ENCODE measurements at places on chromosomes 6 and 20.

DNA sequence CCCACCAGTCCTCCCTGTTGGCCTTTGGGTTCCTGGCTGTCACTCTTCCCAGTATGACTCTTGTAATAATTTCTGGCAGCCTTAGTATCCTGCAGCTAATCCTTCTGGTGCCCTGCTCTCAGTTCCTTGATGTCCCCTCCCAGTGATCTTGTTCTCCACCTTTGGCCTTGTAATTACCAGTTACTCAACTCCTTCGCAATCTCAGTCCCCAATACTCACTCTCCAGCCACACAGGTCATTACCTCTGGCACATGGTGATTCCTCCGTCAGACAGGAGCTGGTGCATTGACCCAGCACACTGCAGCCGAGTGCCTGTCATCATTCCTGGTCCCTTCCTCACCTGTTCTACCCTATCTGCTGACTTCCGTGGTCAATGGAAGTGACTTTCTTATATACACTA, 101.4 kb downstream of the FAM120B start:
- DNase-seq: no peak

DNA sequence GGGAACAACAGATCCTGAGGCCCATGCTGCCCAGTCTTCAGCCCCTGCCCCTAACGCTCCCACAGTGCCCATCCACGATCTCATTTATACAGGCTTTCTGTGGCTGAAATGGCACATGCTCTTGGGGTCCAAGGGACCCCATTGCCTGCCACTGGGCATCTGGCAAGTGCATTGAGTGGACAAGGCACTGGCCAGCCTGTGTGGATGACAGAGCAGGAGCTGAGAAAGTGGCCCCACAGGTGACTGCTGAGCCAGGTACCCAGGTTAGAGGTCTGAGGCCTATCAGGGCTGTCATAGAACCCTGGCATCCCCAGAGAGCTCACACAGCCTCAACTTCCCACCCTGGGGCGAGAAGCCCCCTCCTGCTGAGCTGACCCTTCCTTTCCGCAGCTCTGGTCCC, 86.0 kb upstream of the NXT1 start:
- no peak for DNase-seq

- DNase-seq: no peak
Measured at GRCh38 chr20:57749869-57750268, 40.1 kb upstream of the PMEPA1 start.

- DNase-seq: peak; percentile 80
Measured at GRCh38 chr20:11890331-11891076, 27.2 kb upstream of the BTBD3 start.

DNA sequence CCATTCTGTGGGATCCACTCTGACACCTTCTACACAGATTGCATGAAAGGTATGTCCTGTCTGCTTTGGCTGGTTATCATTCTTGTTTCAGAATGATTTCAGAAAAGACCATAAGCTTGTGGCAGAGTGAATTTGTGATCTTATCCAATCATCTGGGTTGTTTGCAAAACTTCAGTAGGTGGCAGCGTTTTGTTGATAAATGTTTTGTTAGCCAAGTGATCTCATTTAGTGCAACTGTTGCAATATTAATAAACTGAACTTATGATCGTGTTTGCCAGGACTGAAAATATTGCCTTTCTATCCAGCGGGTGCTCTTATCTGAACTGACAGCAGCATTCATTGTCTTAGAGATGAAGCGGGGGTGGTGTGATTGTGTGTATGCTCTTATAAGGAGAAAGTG, 613.2 kb upstream of the NOX3 start:
- DNase-seq: no peak

DNA sequence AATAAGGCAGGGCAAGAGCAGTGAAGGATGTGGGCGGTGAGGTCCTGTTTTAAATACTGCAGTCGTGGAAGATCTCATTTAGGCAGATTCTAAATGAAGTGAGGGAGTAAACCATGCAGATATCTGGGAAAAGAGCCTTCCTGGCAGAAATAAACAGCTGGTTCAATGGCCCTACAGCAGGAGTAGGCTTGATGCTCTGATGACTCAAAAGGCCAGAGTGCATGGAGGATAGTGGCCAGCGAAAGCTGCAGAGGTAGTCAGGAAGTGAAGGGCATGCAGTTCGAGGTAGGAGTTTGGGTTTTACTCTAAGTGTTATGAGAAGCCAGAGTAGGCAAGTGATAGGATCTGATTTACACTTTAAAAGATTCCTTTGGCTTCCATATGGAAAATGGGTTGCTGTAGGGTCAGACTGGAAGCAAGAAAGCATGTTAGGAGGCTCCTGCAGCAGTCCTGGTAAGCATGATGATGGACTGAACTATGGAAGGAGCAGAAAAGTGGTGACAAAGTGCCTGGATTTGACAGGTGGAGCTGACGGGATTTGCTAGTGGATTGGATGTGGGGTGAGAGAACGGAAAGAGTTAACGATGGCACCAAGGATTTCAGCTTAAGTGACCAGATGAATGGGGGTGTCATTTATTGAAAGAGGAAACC, 150.0 kb downstream of the GJA10 start:
- no peak for DNase-seq

DNA sequence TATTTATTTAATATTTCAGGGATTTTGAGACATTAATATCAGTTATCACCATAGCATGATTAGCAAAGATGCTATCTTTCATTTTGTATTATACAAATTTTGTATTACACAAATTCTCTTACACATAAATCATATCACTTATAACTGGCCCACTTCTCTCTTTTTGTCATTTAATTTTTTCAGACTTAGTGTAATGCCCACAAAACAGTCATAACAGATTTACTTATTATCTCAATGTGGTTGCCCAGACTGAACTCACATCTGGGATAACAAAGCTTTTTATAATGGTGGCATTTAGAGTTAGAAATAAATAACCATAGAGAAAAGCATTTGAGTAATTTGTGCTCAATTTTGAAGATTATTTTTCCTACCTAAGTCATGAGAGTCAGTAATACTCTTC, 148.3 kb downstream of the TFAP2B start:
- DNase-seq: no peak

- no peak for DNase-seq
Measured at GRCh38 chr20:29741894-29742698, 1515.4 kb upstream of the DEFB115 start.

DNA sequence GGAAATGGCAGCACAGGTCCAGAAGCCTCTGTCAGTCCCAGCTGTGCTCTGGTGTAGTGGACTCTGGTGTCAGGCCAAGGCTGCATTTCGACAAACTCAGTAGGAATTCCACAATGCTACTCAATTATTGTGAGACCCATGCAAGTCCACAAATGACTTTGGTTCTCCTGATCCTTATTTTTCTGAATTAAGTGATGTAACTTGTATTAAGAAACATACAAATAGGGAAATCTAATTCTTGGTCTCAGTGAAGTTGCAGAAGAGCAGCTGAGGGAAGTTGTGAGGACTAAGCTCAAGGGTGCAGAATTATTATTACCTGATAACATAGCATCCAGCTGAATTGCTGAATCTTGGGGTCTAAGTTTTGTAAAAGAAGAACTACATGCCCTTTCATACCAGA, 116.8 kb downstream of the MAFB start:
- DNase-seq: no peak

DNA sequence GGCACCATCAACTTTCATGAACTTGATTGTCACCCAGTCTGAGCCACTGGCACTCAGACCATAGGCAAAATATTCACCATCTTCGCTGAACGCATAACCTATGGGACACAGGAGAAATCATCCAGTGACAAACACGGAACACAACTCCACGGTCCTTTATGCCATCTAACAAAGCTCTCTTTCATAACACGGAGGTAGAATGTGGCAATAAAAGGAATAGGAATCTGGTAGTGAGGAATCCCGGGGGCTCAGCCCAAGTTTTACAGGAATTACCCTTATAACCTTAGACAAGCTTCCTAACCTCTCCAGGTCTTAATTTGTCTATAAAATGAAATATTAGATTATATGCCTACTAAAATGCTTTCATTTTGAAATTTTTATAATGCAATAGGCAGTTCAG, 29.4 kb downstream of the PREP start:
- DNase-seq: no peak

DNA sequence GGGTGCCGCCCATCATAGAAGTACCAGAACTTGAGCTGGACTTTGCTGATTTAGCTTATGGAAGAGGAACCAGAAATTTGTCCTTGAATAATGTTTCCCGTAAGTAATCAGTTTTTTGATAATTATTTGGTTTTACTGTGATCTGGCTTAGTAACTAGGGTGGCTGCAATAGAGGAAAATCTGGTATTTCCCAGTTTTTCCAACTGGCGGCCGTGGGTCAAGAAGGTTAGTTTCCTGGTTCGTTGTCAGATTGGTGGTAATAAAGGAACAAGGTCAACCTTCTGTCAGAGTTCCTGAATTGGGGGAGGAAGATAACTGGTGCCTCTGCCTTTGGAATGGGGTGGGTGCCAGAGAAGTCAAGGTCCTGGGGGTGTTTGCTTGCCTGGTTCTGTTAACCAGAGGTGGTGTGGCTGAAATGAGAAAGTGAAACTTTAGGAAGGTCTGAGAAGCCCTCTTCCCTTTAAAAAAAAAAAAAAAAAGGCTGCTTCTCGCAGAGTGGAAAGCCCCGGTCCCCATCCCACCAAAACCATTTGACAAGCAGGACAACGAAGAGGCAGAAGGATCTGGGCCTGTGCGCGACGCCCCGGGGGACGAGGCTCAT, at the start of gene CALHM6:
CALHM6 (plus strand) TSS at position 45 of the 601 bp plus-strand sequence; CDS start at position 600, 555 bp downstream.
- DNase-seq: no peak

GRCh38 chr6:147759093-147759492, 250.6 kb downstream of the SAMD5 start:
- no peak for DNase-seq

DNA sequence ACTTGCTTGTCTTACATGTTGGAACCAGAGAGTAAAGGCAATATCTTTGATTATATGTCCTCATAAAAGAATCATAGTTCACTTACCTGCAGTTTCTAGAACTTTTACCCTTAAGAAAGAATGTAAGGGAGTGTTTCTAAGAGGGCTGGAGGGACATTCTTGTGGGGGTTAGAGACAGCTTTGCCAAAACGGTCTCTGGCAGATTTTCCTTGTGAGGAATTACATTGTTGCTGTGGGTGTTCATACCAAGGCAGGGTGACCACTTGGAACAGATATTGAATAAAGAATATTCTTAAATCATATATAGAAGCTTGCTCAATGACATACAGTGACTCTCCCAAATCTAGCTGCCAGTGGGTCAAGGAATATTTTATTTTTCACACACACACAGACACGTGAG, 517.6 kb upstream of the SOX4 start:
- no peak for DNase-seq

- no peak for DNase-seq
Measured at GRCh38 chr6:4664117-4664626, 112.0 kb upstream of the CDYL start.

DNA sequence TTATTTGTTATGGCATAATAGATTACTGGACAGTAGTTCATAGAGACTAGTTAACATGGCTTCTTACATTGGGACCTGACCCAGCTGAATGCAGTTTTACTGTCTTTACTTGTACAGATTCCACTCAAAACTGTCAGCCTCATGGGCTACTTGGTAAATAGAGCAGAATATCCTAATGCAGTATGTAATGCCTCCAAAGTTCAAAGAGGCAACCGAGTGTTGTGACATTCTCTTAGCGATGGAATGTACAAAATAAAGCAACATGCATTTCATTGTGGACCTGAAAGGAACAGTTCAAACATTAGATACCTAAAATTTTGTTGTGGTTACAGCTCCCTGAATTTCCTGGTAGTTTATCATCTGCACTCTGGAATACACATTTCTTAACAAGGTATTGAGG, 29.1 kb upstream of the RGS17 start:
- no peak for DNase-seq

DNA sequence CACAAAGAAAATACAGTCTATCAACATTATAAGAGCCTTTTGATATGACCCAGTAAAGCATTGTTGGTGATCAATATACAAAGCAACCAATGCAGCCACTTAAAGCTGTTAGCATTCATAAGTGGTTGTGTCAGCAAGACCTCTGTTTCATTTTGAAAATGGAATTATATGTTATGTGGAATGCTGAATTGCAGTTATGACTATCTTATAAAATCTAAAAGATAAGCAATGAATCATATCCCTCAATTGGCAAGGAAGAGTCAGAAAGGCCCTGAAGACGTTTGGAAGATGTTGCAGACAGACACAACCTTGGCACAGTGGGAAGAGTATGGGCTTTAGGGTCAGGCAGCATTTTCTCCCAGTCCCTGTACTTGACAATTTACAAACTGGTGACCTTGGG, 93.8 kb upstream of the RNF217 start:
- no peak for DNase-seq

DNA sequence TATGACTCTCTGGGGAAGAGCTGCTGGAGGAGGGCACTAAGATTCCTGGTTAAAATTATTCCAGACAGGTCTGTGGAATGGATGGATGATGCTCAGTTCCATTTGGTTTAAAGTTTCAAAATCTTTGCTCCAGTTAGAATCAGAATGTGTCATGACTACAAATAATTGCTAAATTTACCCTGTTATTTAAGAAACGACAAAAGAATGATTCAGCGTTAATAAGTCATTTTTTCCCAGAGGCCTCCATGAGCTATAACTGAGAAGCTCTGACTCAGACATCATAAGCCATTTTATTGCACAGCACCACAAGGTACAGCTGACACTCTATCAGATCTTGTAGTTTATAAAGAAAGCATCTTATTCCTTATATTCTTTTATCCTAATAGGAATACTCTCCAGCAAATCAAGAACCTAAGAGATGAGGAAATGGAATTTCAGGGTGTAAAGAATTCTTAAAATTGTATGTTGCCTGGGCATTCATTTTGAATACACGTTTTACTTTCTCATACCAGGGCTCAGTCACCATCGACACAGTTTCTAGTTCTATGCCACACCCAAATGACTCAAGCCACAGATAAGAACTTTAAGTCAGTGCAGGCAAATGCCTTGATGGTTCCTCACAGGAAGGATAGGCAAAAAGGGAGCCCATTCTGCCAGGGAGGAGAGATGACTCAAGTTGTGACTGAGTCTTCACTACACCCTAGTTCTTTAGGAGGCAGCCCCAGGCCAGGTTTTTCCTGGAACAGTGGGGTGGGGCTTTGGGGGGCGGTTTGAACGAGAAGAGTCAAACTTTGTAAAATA, 636.0 kb downstream of the MMUT start:
- no peak for DNase-seq

DNA sequence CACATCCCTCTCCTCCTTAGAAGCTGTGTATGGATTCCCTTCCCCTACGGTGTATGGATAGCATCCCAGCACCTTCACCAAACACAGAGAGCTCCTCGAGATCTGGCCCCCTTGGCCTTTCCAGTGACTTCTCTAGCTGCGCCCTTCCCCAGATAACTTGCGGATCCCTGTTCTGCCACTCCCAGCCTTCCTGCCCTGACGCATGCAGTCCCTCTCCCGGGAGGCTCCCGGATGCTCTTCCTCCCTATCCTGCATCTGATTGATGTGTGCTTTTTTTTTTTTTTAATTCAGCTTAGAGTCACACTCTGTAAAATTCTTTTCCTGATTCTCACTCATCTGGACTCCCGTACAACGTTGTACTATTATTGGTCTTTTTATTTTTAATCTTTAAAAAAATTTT, 44.8 kb downstream of the GCNT2 start:
- no peak for DNase-seq

GRCh38 chr6:77228279-77228678, 235.0 kb downstream of the HTR1B start:
- DNase-seq: no peak

GRCh38 chr6:104711371-104711770, 148.3 kb downstream of the HACE1 start:
- no peak for DNase-seq

Measured in NCI-H524 treated with DMSO at 0.1 percent for 48 hours (cell line).